Esophagus squamous epithelium (tissue), 5 donors: ENCODE measurements at places on chromosomes 7 and 10.

- no peak for DNase-seq
These were observed 35.4 kb downstream of the BNIP3 start for GRCh38 chr10:131946321-131946751.

- no peak for DNase-seq
These were observed 193.8 kb upstream of the PTER start for GRCh38 chr10:16242859-16243613.

DNA sequence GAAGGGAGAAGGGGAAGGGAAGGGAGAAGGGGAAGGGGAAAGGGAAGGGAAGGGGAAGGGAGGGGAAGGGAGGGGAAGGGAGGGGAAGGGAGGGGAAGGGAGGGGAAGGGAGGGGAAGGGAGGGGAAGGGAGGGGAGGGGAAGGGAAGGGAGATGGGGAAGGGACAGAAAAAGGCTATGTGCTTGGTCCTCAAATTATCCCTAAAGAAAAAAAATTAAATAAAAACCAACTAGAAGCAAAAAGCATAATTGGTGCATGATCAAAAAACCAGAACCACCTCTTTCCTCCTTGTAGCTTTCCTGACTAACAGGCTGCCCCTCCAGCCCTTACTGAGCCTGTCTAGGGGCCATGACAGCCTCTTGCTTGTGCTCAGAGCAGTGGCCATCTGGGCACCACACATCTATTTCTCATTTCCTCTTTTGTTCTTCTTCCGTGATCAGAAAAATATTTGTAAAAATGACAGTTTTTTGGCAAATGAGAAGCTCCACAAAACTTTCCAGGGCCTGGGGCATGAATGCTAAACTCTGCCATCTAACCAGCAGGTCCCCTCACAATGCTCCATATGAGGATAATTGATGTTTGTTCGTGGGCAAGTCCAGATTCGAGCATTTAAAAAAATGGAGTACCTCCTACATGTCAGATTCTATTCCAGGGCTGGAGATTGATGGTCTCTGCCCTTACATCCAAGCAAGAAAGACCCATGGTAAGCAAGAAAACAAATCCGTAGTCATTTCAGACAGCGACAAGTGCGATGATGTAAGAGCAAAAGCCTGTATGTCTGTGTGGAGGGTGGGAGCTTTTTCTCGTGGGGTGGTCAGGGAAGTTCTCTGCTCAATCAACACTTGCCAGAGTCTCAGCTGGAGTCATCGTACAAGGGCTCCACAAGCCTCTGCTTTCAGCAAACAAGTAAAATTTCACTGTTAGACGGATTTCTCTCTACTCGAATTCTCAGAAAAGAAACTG, 320.9 kb downstream of the WDR11 start:
- DNase-seq, result no peak

- DNase-seq, result no peak
These were observed 97.7 kb downstream of the NRCAM start for GRCh38 chr7:108358553-108358952.

- DNase-seq, result no peak
These were observed 87.4 kb downstream of the CHN2 start for GRCh38 chr7:29281782-29282541.

DNA sequence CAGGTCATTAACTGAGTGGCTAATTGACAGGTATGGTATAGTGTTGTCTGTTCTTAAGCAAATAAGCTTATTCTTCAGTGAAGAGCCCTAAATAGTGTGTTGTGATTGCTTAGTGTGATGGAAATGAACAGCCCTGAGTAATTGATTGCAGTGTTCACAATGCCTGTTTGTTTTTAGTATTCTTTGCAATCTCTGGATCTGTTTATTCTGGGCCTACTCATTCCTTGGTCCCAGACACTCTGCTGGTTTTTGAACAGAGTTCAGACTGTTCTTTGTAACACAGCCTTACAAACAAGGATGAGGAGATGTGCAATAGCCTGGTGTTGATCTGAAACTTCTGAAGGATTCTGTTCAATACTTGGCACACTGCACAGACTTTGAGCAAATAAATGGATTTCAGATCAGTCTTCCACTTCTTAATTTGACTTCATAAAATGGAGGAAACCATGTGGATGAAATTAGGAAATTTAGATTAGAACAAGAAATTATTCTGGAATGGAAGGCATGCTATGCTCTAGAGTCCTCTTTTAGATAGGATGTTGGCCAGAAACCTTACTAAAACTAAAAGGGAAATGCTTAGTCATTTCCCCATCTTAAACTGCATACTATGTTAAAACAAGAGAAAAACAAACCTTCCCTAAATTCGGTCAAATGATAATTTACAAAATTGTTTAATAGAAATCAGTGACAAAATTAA, 444.2 kb upstream of the SEMA3D start:
- no peak for DNase-seq

DNA sequence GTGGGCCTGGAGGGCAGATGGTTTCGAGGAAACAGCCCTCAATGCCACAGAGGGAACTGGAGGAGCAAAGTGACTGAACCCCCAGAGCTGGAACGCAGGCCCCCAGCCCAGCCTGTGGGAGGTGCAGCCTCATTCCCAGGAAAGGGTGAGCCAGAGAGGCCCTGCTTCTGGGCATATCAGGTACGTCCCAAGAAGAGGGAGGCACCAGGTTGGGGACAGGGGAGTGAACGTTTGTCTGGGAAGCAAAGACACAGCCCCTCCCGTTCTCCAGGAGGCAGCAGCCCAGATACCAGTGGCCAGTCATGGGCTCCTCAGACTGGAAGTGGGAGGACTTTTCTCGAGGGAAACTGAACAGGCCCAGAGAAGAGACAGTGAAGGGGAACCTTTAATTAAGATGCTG, 74.3 kb upstream of the RET start:
- DNase-seq, result no peak

GRCh38 chr7:25562673-25563182, 334.4 kb upstream of the NPVF start:
- no peak for DNase-seq

DNA sequence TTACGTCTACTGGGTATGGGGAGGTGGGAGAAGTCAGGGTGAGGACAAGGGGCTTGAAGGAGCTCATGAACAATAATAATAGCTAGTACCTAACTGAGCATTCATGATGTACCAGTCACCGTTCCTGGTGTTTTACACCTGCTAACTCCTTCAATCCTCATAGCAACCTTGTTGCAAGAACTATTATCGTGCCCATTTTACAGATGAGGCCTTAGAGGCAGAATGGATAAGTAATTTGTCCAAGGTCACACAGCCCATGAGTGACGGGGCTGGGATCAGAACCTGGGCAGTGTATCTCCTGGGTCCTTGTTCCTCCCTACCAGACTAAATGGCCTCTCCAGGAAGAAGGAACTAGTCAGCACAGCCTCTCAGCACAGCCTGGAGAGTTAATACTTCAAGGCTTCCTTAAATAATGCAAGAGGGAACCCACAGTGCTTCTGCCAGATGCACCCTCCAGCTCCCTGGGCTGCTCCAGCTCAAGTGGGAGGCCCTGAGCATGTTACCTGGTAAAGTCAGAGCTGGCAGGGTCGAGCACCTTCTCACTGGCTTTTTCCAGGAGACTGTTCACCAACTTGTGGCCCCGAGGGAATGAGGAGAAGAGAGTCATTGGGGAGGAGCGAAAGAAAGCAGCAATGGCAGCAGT, 28.8 kb downstream of the RRP12 start:
- DNase-seq, result no peak

GRCh38 chr10:34960983-34961382, 129.2 kb downstream of the CUL2 start:
- DNase-seq, result no peak

- DNase-seq, result no peak
These were observed 29.9 kb upstream of the DDX50 start for GRCh38 chr10:68871105-68871711.
